ENCODE measurements at places on chromosomes 6 and 20.

- DNase-seq: no peak
Observed at GRCh38 chr20:3655131-3655405, 8.1 kb downstream of the GFRA4 start.

- no peak for DNase-seq
Observed at GRCh38 chr6:76382201-76382600, 309.7 kb upstream of the IMPG1 start.

- DNase-seq: no peak
Observed at GRCh38 chr6:109083657-109084056, 11.0 kb downstream of the SESN1 start.

- no peak for DNase-seq
Observed at GRCh38 chr6:156167625-156168071, 609.5 kb upstream of the ARID1B start.

GRCh38 chr6:100262086-100262485 is 202.6 kb downstream of the SIM1 start:
- no peak for DNase-seq

- no peak for DNase-seq
Observed at GRCh38 chr6:159969204-159969912, 476 bp downstream of the IGF2R start.

- DNase-seq: no peak
Observed at GRCh38 chr6:158596861-158597260, 37.0 kb downstream of the TMEM181 start.

GRCh38 chr6:119347466-119348095 is 2.0 kb downstream of the MAN1A1 start:
- no peak for DNase-seq

DNA sequence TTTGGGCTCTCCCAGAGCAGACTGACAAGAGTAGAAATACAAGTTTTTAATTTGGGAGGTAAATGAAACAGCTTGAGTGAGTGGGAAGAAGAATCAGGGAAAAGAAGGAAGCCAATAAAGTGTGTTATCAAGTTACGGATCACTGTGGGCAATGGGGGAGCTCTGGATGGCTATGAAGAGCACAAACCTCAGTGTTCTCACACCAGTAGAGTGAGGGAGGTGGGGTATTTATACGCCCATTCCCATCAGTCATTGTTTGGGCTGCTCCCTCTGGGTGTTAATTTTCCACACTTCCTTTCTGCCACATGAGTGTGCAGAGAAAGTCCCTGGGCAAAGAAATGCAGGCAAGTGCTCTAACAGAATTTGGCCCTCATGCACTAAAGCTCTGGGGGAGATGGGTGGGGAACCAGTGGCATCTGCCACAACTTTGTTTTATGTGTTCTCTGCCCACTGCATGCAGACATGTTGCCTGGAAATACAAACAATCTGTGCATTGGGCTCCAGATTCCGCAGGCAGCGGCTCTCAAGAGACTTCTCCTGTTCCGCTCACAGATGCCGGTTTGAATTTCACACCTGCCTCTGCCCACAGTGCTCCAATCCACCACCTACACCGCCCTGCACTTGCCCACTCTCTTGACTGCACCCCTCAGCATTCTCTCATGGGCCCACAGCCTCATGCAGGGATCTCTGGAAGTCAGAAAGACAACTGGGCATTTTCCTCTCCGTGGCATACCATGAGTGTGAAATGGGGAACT is 211.1 kb upstream of the RNF24 start:
- DNase-seq: no peak
